NCI-H1092 (cell line): ENCODE measurements at places on chromosomes 3 and 15.

DNA sequence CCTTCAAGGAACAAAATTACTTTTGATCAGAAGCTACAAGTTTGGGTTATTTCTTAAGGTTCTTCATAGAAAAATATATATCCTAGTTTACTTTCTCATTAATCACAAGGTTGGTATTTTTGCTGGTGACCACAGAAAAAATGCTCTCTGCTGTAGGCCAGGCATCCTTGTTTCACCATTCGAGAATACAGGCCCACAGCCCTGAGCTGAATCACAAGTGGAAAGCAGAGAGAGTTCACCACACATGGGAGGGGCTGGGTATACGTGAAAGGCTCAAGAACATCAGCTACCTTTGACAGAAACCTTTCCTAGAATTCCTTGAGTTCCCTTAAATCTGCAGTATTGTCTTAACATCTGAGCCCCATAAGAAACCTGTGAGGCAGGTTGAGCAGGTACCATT lies 23.2 kb downstream of the CPEB1 start:
- DNase-seq = no peak

GRCh38 chr3:194773216-194773615 lies 87.5 kb downstream of the FAM43A start:
- no peak for DNase-seq

- DNase-seq = no peak
Observed at GRCh38 chr15:58179206-58179605, 41.0 kb downstream of the AQP9 start.

DNA sequence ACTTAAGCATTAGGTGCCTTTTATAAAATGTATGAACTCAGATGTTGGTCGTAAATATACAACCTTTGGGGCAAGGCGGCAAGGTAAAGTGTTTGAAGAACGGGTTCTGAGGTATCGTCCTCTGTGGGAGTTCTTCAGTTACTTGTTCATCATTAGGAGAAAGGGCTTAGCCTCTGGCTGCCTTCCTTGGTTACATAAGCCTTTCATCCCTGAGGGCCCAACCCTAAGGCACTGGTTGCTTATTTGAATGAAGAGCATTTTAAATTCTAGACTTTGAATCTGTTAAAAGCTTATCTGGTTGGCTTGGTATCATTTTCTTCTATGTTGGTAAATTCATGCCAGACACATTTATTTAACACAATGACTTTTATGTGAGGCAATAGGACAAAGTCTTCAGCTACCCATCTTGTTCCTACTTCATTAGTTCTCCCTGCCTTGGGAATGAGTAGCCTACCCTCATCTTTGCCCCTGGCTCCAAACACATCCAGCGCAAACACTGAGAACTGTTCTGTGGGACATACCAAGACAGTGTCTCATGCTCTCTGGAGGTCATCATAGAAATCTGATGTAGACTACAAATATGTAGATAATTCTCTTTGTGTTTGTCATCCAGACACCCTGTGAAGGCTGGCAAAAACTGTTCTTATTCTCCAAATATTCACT lies 12.4 kb upstream of the CCDC80 start:
- DNase-seq = no peak

DNA sequence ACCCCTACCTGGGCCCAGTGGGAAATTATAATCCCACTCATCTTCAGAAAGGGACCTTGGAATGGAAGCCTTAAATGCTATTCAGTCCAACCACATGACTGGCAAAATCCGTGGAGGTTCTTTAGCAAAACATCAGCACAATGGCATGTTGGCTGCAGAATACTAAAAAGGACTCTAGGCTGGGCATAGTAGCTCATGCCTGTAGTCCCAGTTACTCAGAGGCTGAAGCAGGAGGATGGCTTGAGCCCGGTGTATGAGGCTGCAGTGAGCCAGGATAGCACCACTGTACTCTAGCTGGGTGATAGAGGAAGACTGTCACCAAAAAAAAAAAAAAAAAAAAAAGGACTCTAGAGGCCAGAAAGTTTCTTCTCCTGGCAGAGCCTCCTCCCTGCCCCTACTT lies 60.6 kb upstream of the RYK start:
- no peak for DNase-seq

GRCh38 chr3:69288161-69288895 lies 97.6 kb downstream of the FRMD4B start:
- no peak for DNase-seq
